ENCODE measurements at places on chromosomes 11 and 22.

DNA sequence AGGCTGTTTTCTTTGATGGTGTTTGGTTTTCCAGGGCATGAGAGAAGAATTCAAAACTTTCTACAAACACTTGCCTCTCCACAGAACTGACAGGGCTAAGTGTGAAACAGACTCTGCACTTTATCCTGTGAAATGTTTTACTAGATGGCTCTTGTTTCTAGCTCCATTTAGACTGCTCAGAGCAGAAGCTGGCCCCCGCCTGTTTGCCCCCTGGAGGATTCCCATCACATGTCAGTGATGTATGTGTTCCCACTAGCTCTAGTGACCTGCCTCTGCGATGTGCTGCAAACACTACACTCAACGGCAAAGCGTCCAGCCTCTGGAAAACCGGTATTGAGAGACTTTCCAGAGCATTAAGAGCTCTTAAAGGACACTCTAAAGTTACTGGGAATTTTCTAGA, 41.4 kb upstream of the PCF11 start:
- DNase-seq = no peak

- no peak for DNase-seq
These were observed 1.5 kb downstream of the EHD1 start for GRCh38 chr11:64876835-64877341.

- DNase-seq = peak; percentile 86
These were observed 208.3 kb downstream of the CEP164 start for GRCh38 chr11:117535850-117536411.

GRCh38 chr22:47597041-47597440, 834.6 kb downstream of the TBC1D22A start:
- no peak for DNase-seq

GRCh38 chr11:60984636-60985035, 13.2 kb downstream of the CD6 start:
- DNase-seq = no peak

All from globus pallidus (tissue), 1 donor.